ENCODE measurements at places on chromosomes 7 and 10.

DNA sequence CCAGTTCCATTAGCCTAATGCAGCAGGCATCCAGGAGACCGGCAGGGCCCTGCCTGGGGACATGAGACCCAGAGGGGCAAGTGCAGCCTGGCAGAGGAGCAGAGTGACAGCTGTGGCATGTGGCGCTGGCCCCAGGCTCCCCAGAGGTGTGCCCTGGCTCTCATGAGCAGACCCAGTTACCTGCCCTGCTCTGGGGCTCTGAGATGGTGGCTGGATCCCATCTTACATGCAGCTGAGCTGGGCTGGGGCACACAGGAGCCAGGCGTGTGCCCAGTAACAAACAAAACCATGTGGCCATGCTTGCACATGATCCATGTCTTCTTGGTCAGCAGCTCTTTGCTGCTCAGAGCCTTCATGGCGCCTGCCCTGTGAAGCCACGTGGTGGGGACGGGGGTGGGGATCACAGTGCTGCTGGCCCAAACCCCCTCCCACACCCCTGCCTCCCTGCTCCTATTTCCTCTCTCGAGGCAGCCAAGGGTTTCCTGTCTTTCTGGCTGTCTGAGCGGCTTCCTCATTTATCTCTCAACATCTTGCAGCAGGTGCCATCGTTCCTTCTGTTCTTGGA is 40.3 kb upstream of the GTF2I start:
- no peak for DNase-seq

DNA sequence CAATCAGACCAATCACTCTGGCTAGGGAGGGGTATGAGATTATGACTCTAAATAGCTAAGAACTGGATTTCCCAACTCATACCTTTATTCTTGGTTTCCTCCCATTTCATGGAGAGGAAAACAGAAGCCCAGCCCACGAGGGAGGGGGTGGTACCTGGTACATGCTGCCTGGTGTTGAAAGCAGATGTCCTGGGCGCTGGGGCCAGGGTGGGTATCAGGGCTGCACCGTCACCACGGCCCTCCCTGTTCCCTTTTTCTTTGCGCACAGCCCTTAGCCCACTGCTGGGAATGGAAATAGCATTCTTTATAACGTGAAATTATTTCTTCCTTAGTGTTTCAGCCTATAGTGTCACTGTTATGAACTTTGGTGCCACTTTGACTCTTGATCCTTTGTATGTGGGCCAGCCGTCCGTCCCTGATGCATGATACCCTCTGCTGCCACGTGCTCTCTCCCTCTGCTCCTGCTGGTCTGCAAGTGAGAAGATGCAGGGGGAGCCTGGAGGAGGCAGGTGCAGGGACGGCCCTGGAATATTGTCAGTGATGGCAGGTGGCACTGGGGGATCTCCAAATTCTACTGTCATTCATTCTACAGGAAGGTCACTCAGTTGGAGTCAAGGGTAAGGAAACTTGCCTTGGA is 158.5 kb downstream of the CDH23 start:
- DNase-seq = no peak

- peak; percentile 81 for DNase-seq
These were observed 118.7 kb downstream of the MAD1L1 start for GRCh38 chr7:2114052-2114451.

- DNase-seq = no peak
These were observed 53.0 kb downstream of the FAM241B start for GRCh38 chr10:69682955-69683474.

GRCh38 chr10:71753091-71753959 is 20.0 kb downstream of the VSIR start:
- DNase-seq = no peak

DNA sequence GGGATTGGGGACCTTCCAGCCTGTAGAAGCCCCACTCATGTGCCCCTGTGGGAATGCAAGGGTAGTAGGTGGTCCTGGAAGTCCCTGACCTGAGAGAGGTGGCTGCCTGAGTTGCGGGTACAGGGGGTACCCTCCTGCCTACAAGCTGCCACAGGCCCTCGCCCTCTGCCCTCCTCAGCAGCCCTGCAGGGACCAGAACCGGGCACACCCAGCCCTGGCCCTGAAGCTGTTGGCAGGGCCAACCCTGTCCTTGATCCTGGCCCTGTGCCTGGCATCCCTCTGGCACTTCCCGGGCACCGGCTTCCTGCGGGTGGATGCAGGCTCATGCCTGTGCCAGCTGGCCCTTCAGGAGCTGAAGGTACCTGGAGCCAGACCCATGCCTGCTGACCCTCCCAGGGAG is 54.9 kb upstream of the ELN start:
- DNase-seq = no peak

- DNase-seq = peak; percentile 69
These were observed 498 bp upstream of the ST7 start for GRCh38 chr7:116952635-116953371.

GRCh38 chr10:83636826-83637225 is 502.5 kb upstream of the GHITM start:
- DNase-seq = no peak

DNA sequence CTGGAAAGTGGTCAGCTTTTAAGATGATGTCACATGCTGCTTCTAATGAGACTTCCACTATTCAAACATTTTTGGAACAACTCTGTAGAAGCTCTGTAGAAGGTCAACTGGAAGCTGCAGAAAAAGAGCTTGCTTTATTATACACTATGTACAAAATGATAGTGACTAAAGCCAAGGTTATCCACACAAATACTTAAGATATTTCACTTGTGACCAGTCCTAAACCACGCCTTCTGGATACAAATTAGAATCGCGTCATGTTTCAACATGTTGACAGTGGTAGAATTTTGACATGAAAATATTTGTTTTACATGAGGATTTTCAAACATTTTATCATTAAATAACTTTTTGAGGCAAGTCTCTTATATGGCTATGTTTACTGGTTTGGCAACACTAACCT is 499.6 kb upstream of the PHF14 start:
- DNase-seq = peak; percentile 21

GRCh38 chr7:36523371-36524101 is 133.9 kb downstream of the ANLN start:
- DNase-seq = no peak

GRCh38 chr10:73478636-73479035 is 17.2 kb downstream of the PPP3CB start:
- DNase-seq = no peak

GRCh38 chr10:45239642-45240041 is 75.8 kb downstream of the OR13A1 start:
- DNase-seq = peak; percentile 67

GRCh38 chr7:103795787-103796186 is 193.7 kb downstream of the RELN start:
- DNase-seq = no peak

- no peak for DNase-seq
These were observed 50.9 kb downstream of the LSMEM1 start for GRCh38 chr7:112531675-112532074.

DNA sequence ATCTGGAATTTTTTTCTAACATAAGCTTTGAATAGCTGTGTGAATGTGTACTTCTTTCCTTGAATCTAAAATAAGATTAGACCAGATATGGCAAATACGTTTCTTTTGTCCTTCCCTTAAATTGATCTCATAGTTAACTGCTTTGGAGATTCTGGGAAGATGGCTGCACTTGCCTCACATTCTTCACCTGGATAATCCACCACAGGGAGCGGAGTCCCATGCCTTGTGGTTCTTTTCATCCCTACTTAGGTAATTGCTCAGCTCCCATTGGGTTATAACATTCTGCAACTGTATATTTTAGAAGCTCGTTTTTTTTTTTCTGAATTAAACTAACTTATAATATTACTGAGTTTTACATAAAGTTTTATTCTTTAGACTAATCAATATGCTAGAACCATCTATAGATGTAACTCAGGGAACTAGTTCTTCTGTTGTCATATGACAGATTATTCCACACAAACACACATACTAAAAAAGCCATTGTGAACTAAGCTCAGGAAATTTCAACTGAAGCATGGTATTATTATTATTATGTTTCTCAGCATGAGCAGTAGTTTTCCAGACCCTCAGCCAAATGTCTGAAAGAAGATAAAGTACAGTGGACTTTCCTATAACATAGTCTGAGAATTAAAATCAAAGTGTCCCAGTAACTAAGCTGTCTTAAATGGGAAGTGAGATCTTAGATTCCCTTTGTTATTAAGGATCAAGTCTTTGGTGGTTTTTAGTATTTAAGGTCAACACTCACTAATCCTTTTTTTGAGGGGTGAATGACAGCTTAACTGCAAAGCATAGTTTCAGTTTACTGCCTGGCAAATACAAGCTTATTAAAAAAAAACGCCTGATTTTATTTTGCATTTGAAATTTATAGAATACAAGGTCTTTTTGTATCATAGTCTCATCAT is 182.3 kb downstream of the PPP1R9A start:
- DNase-seq = no peak

All from iris pigment epithelial cell (primary cell).